ENCODE measurements at places on chromosomes 12 and 14.

GRCh38 chr14:94756310-94756882, 13.5 kb downstream of the GSC start:
- DNase-seq: no peak

GRCh38 chr12:77724367-77724957, 106.2 kb upstream of the NAV3 start:
- DNase-seq: no peak

- DNase-seq: no peak
These were observed 210.7 kb upstream of the ATP2B1 start for GRCh38 chr12:89919241-89919906.

DNA sequence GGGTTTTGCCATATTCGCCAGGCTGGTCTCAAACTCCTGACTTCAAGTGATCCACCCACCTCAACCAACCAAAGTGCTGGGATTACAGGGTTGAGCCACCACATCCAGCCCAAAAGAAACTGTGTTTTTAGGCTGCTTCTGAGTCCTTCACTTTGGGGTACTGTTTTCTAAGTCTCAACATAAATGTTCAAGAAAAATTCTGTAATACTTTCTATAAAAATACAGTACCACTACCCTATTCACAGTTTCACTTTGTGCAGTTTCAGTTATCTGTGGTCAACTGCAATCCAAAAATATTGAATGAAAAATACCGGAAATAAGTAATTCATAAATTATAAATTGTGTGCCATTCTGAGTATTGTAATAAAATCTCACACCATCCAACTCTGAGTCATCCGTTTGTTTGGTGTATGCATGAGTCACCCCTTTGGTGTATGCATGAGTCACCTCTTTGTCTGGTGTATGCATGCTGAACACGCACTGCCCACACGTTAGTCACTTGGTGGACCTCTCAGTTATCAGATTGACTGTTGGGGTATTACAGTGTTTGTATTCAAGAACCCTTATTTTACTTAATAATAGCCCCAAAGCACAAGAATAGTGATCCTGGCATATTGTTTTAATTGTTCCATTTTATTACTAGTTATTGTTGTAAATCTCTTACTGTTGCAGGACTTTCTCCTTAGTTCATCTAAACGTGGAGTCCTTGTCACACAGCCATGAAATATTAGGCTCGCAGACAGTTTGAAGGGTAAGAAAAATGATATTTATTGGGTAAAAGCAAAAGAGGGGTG, 190.2 kb downstream of the FSCB start:
- peak; percentile 32 for DNase-seq

- no peak for DNase-seq
These were observed 114.0 kb upstream of the SLC38A2 start for GRCh38 chr12:46486588-46486987.

GRCh38 chr12:96623155-96623554, 133.8 kb downstream of the CFAP54 start:
- no peak for DNase-seq

GRCh38 chr14:36056845-36057244, 119.7 kb downstream of the PTCSC3 start:
- DNase-seq: no peak

GRCh38 chr14:56129933-56130332, 11.7 kb downstream of the PELI2 start:
- no peak for DNase-seq

- DNase-seq: no peak
These were observed 635.4 kb downstream of the VRK1 start for GRCh38 chr14:97432586-97432985.

GRCh38 chr14:91374287-91374878, 43.2 kb downstream of the CCDC88C start:
- no peak for DNase-seq

DNA sequence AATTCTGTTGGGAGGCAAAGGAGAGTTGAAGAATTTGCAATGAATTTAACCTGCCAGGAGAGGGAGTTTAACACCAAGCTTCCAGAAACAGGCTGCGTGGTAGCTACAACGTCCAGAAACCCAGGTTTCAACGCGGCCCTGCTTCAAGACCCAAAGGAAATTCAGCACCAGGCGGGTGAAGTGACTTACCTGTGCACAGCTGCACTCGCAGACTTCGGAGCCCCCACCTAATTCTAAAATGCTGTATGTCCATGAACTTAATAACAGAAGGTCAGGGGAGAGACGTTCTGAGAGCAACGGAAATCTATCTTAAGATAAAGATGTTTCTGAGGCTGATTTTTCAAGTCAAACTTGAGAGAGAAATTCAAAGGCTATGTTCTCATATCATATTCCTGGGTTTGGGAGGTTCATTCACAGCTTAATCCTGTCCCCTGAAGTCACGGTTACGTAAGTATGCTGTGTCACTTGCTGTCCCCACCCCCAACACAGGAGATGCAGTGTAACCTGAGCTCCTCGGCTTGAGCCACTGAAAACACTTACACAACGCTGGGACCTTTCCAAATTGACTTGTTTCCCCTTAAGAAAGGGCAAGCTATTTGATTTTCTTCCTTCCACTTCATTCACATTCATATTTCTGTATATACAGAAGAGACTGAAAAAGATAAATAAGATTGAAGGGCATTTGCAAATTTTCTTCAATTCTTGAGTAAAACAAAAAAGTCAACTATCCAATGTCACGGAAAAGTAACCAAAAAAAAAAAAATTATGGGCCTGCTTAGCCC, 22.7 kb downstream of the CLIP1 start:
- DNase-seq: peak; percentile 63

- DNase-seq: no peak
These were observed 44.8 kb downstream of the PZP start for GRCh38 chr12:9163392-9163791.

DNA sequence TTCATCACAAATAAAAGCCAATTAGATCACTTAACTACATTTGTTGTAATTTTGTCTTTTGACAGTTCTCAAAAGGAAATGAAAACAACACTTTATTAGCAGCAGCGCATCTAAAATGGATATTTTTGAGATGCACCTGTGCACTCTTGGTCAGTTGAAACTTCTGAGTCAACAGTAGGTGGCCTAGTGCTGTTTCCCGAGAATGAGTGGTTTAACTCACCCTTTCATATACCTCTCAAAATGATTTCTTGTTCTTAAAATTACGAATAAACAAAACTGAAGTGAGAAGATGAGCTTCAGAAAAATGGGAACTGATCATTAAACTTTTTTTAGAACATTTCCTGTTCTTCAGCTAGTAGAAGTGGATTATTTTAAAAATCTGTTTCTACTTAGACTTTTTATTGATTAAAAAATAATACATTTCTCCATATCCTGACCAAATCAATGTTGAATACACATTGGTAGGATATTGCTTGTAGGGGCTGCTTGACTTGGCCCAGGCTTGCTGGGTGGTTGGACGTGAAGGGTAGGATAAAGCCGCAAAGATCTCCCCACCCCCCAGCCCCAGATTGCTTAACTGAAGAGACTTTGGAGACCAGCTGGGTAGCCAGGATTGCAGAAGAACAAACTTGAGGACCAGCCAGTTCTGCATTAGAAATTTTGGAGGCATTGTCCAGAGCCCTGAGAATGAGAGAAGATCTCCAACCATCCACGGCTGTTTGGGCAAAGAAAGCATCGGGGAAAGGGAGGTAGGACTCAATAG, 22.3 kb upstream of the STK38L start:
- DNase-seq: no peak

- no peak for DNase-seq
These were observed 285.1 kb upstream of the TMEM132C start for GRCh38 chr12:127981875-127982274.

DNA sequence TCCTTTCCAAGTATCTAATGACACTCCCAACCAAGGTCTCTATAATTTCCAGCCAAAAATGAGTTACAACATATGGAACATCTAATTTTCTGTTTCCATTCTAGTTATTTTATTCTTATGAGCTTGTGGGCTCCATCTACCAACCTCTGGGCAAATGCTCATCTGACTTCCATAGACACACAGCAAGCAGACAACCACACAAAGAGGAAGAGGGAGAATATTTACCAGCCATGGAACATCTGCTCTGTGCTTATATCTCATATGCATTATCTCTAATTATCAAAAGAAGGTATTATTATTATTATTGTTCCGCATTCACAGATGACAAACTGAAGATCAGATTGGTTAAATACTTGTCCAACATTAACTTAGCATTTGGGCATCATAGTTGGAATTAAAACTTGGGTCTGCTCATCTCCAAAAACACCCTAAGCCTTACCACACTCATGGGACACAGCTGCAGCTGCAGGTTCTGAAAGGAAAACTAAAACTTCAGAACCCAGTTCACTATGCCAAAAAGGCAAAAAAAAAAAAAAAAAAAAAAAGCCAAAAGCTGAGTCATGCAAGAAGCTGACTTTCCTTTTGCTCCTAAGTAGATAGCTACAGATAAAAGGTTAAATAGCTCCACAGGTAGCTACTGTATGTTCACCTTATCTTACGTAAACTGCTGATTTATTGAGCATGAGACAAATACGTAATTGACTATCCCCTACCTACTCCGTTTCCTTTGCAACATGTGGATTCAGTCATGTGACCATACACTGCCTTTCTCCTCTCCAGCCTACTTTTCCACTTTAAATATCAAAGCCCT, 23.6 kb upstream of the TCL1B start:
- no peak for DNase-seq

DNA sequence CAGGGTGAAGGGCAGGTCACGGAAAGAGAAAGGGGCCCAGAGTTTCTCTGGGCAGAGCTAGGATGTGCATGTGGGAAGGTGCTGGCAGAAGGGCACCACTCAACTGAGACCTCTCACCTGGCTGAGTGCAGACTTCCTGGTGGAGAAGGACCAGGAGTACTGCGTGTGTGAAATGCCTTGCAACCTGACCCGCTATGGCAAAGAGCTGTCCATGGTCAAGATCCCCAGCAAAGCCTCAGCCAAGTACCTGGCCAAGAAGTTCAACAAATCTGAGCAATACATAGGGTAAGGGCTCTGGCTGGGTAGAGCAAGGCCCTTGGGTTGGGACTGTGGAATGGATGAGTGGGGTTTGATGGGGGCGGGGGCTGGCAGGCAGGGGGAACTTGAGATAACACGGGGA, 5.4 kb upstream of the SMARCD1 start:
- no peak for DNase-seq

DNA sequence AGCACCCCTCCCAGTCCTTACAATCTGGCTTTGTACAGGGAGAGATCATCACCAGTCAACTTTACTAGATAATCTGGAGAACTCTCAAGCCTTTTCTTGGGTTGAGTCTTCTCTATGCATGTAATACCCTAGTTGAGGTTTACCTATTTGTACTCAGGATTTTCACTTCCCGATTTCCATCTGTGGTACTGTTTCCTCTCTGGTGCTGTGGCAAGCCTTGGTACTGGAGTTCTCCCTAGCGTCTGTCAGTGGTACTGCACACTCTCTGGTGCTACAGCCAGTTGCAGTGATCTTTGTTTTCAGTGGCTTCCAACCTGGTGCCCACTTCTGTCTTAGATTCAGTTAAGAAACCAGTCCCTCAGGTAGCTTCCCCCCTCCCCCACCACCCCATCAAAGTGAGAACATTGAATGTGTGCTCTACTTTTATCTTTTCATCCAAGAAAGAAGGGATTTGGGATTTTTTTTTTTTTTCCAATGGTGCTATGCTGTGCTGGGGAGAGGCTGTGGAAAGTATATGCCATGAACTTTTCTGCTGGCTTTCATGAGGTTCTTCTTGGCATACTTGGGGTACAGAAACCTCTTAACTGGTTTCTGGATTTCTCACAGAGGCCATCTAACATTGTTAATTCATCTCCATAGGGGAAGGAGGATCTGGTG, 69.4 kb upstream of the EVL start:
- no peak for DNase-seq

DNA sequence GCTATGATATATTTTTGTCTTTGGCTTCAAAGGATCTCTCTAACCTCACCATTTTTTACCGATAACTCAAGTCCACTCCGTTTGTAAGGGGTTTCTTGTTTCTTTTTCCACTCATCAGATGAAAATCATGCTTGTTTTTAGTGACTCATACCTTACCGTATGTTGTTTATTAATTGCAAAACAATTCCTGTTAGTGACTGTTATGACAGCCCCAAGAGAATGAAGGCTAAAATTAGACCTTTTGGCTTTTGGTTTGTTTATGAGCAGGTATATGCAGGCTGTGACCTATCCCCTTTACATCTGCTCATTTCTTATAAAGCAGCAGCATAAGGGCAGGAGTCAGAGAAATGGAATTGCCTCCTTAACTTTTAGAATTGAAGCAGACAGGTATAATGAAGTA, 319.8 kb downstream of the CEP128 start:
- no peak for DNase-seq

- DNase-seq: no peak
These were observed 178.9 kb upstream of the NRXN3 start for GRCh38 chr14:77991128-77991772.
